ENCODE measurements at places on chromosomes 2 and 18.

DNA sequence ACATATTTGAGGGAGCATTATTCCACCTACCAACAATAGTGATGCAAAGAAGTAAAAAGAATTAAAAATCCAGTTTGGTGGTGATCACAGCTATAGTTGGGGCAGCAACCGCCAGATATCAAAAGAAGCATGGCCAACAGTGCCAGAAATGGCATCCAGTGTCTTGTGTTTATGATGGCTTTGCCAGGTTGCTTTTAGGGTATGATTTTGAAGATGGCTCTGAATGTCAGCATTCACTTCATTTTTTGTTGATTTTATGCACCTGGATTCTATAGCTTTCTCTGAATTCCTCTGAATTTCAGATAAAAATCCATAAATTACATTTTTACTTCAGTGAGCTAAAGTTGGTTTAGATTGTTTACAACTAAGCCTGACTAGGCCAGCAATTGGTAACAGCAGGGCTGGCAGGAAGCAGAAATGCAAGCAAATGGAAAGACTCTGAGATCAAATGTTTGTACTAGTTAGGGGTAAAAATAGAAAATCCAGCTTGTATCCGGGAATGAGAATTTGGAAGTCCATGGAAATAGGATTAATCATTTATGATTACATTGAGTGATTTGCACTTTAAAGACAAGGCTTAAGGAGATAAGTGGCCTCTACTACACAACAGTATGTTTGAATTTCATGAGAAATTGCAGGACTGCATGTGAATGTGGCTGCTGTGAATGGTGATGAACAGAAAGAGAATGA, 40.4 kb downstream of the COL3A1 start:
- peak; percentile 7 for DNase-seq

GRCh38 chr2:31057691-31058090, 80.5 kb downstream of the GALNT14 start:
- DNase-seq = no peak

DNA sequence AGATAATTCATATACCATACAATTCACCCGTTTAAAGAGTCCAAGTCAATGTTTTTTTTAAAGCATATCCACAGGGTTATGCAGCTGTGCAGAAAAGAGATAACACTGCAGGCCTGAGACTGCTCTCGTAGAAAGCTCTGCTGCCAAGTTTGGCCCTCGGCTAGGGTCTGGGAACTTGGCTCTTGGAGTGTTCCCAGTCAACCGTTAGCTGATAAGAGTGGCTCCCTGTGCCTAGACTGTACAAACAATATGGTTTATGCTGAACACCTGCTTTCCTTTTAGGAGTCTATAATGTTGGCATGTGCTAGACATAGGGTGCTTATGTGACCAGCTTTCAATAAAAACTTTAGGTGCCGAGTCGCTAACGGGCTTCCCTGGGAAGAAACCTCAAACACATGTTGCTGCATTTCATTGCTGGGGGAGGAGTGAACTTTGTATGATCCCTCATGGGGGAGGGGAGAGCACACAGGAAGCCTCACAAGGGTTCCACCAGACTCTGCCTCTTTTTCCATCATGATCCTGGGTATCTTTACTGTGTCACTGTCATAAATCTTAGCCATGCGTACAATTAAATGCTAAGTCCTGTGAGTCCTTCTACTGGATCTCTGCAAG, 34.7 kb downstream of the RFX8 start:
- peak; percentile 33 for DNase-seq

- DNase-seq = peak; percentile 64
These were observed 34.9 kb upstream of the ATP8B1 start for GRCh38 chr18:57837917-57838548.

- DNase-seq = no peak
These were observed 15.9 kb downstream of the CAPG start for GRCh38 chr2:85394261-85394681.

DNA sequence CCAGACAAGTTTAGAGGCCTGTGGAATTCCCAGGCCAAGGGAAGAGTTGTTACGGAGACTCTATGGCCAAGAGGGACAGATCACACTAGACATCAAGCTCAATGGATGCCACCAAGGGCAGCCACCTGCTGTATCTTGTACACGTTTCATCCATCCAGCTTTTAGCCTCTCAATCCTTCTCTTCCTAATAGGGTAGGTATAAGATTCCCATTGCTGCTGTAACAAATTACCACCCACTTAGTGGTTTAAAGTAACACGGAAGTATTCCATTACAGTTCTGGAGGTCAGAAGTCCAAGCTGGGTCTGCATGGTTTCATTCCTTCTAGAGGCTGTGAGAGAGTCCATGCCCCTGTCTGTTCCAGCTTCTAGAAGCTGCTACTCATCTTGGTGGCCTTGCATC, 87.8 kb downstream of the GBX2 start:
- no peak for DNase-seq

- DNase-seq = no peak
These were observed 497.9 kb downstream of the EPHA4 start for GRCh38 chr2:221074238-221074637.

DNA sequence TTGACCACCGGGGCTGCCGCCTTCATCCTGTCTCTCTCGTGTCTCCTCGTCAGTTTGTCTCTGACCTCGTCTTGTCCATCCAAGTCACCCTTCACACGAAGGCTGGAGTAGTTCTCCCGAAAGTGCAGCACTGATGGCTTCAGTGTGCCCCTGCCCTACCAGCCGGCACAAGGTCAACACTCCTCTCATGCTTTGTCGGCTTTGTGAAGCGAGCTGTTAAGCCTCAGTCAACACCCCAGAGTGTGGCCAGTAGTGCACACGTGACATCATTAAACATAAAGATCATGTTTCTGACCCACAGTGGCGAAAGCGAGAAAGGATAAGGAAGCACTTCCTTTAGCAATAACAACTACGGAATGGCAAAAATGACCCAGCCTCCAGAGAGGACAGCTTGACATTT, 23.2 kb downstream of the ACKR3 start:
- peak; percentile 99 for DNase-seq

- peak; percentile 66 for DNase-seq
These were observed 80.0 kb downstream of the ETAA1 start for GRCh38 chr2:67476809-67477790.

DNA sequence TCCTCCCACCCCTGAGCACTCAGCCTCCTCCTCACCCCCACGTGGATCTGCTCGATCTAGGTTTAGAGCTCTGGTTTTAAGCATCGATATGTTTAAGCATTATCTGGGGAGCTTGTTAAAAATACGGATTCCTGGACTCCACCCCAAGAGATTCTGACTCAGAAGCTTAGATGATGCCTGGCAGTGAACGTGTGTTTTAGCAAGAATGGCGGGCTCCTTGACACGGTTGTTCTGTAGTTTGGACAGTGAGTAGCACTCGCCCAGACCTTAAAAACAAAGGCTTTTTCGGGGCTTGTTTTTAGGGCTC, 47.3 kb downstream of the LDLRAD4 start:
- no peak for DNase-seq

DNA sequence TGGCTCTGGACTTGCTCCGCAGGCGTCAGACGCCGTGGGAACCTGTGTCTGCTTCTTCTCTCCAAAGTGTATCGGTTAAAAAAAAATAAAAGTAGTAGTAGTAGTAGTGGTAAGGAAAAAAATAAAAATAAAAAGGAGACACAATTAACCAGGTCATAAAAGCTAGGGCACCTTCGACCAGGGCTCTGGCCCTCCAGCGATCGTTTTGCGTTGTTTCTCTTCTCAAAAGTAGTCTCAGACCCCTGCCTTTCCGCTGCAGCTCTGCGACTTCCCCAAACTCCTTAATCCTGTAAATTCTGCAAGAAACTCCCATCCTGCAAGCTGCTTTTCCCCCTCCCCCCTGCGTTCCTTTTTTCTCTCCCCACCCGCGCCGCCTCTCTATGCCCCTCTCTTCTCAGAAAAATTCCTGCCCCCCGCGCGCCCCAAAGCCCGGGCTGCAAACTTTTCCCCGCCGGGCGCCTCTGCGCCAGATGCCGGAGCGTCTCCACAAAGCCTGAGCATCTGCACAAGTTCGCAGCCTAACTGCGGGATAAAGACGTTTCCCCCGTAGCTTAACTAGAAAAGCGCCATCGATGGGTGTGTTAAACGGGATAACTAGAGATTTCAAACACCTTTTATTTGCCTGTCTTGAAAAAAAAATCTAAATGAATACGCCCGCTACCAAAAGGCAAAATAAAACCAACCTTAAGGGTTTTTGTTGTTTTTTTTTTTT, 1.8 kb upstream of the SALL3 start:
- no peak for DNase-seq

DNA sequence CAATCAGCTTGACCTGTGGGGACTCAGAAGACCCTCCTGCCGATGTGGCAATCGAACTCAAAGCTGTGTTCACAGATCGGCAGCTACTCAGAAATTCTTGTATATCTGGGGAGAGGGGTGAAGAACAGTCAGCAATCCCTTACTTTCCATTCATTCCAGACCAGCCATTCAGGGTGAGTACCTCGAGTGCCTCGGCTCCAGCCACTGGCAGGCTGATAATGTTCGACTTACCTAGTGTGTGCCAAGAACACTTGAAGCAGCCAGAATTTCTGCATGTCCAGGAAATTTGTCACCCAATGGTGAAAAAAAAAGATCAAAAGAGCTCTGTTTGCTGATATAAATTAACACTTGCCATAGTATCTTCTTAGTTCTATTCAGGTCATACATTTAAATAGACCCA, 2.3 kb downstream of the LGALSL start:
- DNase-seq = no peak

DNA sequence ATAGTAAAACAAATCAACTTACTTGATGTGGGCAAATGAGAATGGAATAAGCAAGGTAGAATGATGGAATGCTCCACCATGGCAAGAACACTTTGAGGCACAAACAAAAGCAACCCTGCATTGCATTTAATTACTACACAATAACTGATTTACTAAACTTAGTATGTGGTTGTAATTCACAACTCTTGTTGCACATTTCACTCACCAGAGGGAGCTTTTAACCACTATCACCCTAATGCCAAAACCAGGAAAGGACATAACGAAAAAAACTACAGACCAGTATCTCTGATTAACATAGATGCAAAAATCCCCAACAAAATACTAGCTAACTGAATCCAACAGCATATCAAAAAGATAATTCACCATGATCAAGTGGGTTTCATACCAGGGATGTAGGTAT, 659.8 kb downstream of the CPS1 start:
- DNase-seq = peak; percentile 57

GRCh38 chr2:180184506-180184905, 177.4 kb upstream of the CWC22 start:
- no peak for DNase-seq

DNA sequence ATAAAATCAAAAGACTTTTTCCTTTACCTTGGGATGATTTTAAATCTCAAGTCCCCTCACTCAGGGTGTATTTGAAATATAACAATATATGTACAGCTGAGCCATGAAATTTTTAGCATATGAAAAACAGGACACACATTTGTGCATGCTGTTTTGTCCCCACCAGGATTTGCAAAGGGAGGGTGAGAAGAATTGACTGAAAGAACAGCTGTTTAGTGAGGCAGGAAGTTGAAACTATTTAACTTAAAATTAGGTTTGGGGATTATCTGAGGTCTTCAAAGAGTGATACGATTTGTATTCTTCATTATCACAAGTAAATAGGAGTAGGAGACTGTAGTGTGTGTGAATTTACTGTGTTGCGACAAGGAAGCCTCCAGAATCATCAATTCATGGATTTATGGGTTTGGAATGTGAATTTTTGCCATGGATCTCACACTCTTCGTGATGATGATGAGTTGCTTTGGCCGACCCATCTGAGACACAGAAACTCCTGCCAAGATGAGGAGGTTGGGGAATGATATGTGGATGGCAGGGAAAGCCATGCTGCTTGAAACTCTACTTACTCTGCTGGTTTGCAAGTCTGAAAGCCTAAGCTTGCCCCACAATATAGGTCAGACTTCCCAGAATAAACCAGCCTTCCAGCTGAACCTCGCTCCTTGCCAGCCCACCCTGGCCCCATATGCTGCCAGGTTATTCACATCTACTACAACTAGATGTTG, 31.0 kb upstream of the SPATS2L start:
- DNase-seq = no peak

- DNase-seq = no peak
These were observed 30.0 kb upstream of the NFATC1 start for GRCh38 chr18:79365701-79366100.

DNA sequence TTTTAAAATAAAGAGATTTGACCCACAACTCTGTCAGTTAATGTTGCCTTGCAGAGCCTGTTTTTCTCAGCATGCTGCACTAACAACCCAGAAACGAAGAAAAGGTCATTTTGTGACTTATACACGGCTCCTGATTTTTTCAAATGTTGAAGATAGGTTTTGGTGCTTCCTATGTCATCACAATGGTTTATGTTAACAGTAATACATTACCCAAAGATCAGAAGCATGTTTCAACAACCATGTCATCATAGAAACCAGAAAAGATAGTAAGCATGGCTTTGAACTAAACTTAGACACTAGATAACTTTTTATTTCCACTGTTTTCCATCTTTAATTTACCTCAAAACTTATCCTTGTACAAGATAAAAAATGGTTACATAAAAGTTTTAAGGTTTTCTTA, 10.1 kb downstream of the BAZ2B start:
- no peak for DNase-seq

DNA sequence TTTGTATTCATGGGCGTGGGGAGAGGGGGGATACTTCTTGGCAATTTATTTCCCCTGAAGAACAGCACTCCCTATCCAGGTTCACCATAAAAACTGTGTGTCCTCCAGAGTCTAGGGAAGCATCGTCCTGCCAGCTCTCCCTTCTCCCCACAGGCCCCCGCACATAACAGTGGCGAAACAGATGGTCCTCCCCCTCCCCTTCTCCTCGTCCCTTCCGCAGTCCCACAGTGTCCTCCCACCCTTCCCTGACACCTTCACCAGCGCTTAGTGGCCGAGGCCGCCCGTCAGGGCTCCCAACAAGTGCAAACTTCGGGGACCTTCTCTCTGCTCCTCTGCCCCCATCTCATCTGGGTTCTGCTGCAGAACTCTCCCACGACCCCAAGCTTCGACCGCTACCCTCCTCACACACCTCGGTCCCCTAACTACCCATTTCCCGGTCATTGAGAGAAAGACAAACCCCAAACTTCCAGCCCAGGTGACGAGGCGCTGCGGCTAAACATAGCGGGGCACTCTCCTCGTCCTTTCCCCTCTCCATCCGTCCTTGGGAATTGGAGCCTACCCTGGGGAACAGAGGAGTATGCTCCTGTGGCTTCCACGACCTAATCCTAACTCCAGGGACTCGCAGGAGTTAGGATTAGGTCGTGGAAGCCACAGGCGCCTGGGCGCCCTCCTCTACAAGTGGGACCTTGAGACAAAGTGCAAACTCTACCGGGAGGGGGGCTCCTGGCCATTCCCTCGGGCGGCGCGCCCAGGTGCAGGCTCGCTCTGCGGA, 971 bp downstream of the ZNF385B start:
- DNase-seq = peak; percentile 60

DNA sequence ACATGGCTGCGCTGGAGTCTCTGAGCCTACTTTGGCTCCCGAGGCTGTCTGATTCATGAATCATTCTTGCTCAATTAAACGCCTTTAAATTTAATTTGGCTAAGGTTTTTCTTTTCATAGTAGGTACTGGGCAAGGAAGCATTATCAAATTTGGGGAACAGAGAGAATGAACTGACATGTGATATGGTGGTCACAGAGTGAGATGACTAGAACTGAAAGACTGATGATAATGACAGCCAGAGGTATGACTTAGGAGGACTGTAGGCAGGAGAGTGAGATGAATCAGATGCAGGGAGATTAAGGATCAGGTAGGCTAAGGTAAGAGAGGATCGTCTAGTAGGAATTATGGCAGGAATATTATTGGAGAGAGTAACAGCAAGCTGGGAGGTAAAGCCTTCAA, 40.9 kb upstream of the ST8SIA3 start:
- DNase-seq = no peak

GRCh38 chr2:187986390-187987105, 305.1 kb upstream of the GULP1 start:
- peak; percentile 40 for DNase-seq

GRCh38 chr2:235709124-235709813, 215.4 kb downstream of the AGAP1 start:
- DNase-seq = no peak

GRCh38 chr2:6470518-6470917, 395.2 kb downstream of the CMPK2 start:
- no peak for DNase-seq
